Activated B cell treated with CpG ODN at 0.5 μM for 24 hours (primary cell): ENCODE measurements at places on chromosomes 1 and 21. TPM values are rescaled to one million over a fixed set of nuclear protein-coding genes. Genes with fewer than 3 reads are reported as not detected.

DNA sequence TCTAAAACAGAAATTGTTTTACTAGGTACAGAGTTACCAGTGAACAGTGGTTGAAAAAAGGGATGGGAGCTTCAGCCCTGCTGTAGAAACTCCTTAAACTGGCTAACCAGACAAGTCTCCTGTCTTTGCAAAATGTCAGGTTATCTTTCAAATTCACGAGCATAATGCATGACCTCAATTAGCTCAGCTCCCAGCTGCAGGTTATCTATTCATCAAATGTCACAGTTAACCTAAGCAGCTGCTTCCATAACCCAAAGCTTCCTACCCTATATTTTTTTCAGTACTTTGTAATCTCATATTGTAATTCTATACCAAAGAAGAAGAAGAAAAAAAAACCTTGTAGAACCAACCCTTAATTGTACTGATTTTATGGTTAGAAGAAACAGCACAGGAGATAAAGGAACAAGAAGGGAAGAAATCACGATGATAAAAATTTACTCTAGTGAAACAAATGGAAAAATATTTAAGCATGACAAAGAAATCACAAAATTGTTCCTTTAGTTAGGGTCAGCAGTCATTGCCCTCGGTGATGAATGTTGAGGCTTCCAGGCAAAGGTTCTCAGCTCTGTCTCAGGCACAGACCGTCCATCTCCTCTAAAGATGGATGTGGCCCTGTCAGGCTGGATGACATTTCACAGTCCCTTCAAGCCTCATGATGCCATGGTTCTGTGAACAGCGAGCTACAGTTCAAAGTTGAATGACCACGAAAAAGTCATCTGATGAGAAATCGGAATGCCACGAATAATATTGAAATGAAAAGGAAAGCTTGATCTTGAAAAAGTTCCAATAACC is 95.9 kb downstream of the PLD5 start:
- H3K27ac ChIP-seq: no peak overlapping the region
- H3K4me3 ChIP-seq: no peak overlapping the region
- DNase-seq: no peak
- H3K36me3 ChIP-seq: no peaks in the 10 kb centered on the region
- no peaks in the 10 kb centered on the region for H3K4me1 ChIP-seq

GRCh38 chr1:168365719-168366479 is 85.2 kb downstream of the TBX19 start:
- H3K27ac ChIP-seq: no peak overlapping the region
- DNase-seq: no peak
- H3K27me3 ChIP-seq: peaks cover 10% of the 10 kb centered on the region
- H3K4me3 ChIP-seq: no peak overlapping the region
- H3K4me1 ChIP-seq: no peaks in the 10 kb centered on the region
- H3K36me3 ChIP-seq: no peaks in the 10 kb centered on the region

GRCh38 chr21:28632755-28633408 is 359.8 kb downstream of the LTN1 start:
- no peak for DNase-seq
- H3K4me1 ChIP-seq: peaks cover 4% of the 10 kb centered on the region
- H3K4me3 ChIP-seq: no peak overlapping the region

DNA sequence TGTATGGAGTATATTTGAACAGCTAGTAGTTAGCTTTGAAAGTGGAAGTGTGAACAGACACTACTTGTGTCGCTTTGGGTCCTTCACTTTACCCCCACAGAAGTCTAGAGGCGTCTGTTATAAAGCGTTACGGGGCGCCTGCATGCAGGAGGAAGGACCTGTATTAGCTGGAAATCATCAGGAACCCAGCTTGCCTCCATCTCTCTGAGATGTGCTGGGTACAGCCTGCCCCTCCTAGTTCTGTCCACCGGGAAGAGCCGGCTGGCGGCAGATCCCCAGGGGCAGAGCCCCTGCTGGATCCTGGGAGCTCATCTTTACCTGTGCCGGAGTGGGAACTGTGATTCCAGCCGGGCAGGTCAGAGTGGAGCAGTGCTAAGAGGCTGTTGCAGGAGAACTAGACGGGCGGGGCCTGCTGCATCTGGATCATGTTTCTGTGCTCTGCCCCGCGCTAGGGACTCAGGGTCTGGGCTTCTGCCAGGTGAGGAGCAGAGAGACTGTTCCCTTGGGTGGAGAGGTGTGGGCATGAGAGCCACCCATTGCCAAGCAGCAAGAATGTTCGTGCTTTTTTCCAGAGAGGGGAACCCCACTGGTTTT is 22.3 kb upstream of the SPSB1 start:
- H3K4me1 ChIP-seq: peaks cover 3% of the 10 kb centered on the region
- no peak overlapping the region for H3K27ac ChIP-seq
- H3K27me3 ChIP-seq: no peaks in the 10 kb centered on the region
- DNase-seq: no peak
- H3K4me3 ChIP-seq: no peak overlapping the region

DNA sequence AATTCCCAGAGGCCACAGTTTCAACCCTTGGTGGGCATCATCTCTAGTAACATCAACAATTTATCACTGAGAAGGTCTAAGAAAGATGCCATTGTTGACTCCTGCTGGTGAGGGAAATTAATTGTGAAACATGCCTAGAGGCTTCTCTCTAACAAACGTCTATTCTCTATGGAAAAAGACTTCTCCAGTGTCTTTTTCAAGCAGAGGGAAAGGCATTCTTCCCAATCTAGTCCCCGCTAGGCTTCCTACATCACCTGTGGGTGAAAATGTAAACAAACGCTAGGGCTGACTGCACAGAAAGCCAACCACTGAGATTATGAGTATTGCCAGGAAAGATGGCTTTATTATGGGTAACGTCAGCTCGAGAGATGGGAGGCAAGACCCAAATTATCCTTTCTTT is 677.4 kb downstream of the NCAM2 start:
- DNase-seq: no peak
- H3K4me3 ChIP-seq: no peak overlapping the region
- no peaks in the 10 kb centered on the region for H3K27me3 ChIP-seq
- H3K4me1 ChIP-seq: no peaks in the 10 kb centered on the region
- H3K27ac ChIP-seq: no peak overlapping the region

- peak overlapping the region; percentile 88 for H3K4me3 ChIP-seq
- peaks cover 12% of the 10 kb centered on the region for H3K4me1 ChIP-seq
- no peak overlapping the region for H3K27ac ChIP-seq
These were observed 12.8 kb upstream of the ALX3 start for GRCh38 chr1:110083061-110083865.

DNA sequence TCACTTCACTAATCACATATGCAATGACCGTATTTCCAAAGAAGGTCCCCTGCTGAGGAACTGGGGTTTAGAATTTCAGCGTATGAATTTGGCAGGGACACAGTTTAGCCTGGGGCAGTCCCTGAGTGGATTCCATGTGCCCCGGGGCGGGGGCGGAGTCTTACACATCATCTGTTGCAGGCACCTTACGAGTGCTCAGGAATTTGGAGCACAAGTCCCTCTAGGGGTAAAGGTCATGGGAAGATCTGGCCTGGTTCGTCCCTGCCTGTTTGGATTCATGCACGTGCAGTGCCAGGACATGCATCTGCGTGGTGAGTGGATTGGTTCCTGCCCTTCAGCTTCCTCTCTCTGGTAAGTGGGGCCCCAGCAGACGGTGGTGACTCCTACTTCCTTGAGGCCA is 208.3 kb upstream of the C1orf174 start:
- no peaks in the 10 kb centered on the region for H3K36me3 ChIP-seq
- no peak overlapping the region for H3K27ac ChIP-seq
- no peaks in the 10 kb centered on the region for H3K4me1 ChIP-seq

DNA sequence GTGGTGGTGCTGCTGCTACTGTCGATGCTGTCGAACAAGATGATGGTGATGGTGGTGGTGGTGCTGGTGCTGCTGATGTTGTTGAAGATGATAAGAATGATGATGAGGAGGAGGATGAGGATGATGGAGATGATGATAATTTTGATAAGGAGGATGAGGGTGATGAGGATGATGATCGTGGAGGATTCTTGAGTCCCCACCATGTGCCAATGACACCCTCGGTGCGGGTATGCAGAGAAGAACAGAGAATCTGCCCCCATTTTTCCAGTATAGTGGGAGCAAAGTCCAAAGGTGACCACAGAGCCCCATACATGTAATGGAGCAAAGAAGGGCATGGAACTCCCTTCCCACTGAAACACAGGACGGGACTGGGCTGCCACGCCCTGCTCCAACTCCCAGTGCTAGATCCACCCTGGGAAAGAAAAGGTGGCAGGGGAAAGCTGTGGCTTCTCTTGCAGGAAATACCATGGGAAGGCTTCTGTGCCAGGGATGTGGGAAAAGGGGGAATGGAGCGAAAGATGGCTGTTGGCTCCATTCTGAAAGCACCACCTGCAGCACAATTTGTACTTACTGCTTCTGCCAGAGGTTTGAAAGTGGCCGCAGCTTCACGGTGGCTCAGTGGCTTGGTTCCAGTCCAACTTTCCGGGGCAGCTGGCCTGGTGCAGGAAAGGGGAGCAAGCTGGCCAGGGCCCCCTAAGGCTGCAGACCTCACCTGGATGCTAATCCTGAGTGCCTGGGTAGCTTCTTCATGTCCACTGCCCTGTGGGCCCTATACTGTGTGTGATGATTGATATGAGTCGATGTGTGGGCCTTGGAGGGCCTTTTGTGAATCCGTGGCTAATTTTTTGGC is 387.2 kb upstream of the VAMP3 start:
- DNase-seq: no peak
- no peaks in the 10 kb centered on the region for H3K4me1 ChIP-seq
- H3K27me3 ChIP-seq: no peaks in the 10 kb centered on the region
- H3K4me3 ChIP-seq: no peak overlapping the region
- no peaks in the 10 kb centered on the region for H3K36me3 ChIP-seq
- H3K27ac ChIP-seq: no peak overlapping the region

Gene PERM1
- not detected in 2 replicates for total RNA-seq

- H3K27me3 ChIP-seq: peaks cover 2% of the 10 kb centered on the region
- no peak for DNase-seq
- no peaks in the 10 kb centered on the region for H3K4me1 ChIP-seq
- no peaks in the 10 kb centered on the region for H3K36me3 ChIP-seq
- no peak overlapping the region for H3K27ac ChIP-seq
These were observed 436.8 kb downstream of the KIF26B start for GRCh38 chr1:245591346-245592188.

- H3K4me1 ChIP-seq: no peaks in the 10 kb centered on the region
- H3K27ac ChIP-seq: no peak overlapping the region
- DNase-seq: no peak
- H3K4me3 ChIP-seq: no peak overlapping the region
These were observed 83.2 kb upstream of the DNAH14 start for GRCh38 chr1:224846119-224846907.

DNA sequence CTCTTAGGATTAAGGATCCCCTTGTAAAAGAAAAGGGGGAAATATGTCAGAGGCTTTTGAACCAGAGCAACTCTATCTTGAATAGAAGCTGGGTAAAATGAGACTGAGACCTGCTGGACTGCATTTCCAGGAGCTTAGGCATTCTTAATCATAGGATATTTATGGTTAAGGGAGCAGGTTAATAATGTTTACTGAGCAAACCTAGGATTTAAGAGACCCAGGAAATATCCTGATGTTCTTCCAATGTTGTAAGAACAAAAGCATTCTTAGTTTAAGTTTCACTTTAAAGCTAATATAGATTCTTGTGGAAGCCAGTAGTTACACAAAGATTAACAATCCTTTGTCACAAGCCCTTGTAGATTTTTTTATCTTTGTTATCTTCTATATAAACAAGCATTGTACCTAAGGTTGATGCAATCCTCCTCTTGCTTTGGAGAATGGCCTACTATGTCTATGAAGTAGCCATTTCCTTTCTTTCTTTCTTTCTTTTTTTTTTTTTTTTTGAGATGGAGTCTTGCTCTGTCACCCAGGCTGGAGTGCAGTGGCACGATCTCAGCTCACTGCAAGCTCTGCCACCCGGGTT is 570.2 kb upstream of the BEND5 start:
- H3K36me3 ChIP-seq: no peaks in the 10 kb centered on the region
- H3K4me3 ChIP-seq: no peak overlapping the region
- no peaks in the 10 kb centered on the region for H3K4me1 ChIP-seq
- no peak overlapping the region for H3K27ac ChIP-seq
- DNase-seq: no peak

DNA sequence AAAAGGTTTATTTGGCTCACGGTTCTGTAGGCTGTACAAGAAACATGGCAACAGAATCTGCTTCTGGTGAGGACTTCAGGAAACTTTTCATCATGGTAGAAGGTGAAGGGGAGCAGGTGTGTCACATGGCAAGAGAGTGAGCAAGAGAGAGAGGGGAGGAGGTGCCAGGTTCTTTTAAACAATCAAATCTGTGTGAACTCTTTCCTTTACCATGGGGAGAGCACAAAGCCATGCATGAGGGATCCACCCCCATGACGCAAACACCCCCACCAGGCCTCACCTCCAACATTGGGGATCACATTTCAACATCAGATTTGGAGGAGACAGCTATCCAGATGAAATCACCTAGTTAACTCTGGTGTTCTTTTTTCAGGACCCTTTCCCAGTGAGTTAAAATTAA is 103.6 kb downstream of the GALNT2 start:
- peaks cover 79% of the 10 kb centered on the region for H3K4me1 ChIP-seq
- peak overlapping the region; percentile 90 for H3K27ac ChIP-seq
- H3K4me3 ChIP-seq: peak overlapping the region; percentile 70

Gene LIPI
- total RNA-seq: not detected in 2 replicates

Gene SPRR4
- not detected in 2 replicates for total RNA-seq

GRCh38 chr1:7928247-7928646 is 12.4 kb downstream of the TNFRSF9 start:
- H3K36me3 ChIP-seq: no peaks in the 10 kb centered on the region
- no peak overlapping the region for H3K27ac ChIP-seq
- peaks cover 9% of the 10 kb centered on the region for H3K4me1 ChIP-seq
- no peak for DNase-seq

- H3K4me1 ChIP-seq: no peaks in the 10 kb centered on the region
- H3K27ac ChIP-seq: no peak overlapping the region
- no peaks in the 10 kb centered on the region for H3K27me3 ChIP-seq
These were observed 89.6 kb downstream of the DISP1 start for GRCh38 chr1:222904451-222904850.

GRCh38 chr1:56068908-56069307 is 510.5 kb downstream of the PLPP3 start:
- no peaks in the 10 kb centered on the region for H3K36me3 ChIP-seq
- DNase-seq: no peak
- no peak overlapping the region for H3K27ac ChIP-seq
- H3K4me3 ChIP-seq: no peak overlapping the region
- no peaks in the 10 kb centered on the region for H3K4me1 ChIP-seq

GRCh38 chr1:215282557-215282956 is 200.0 kb downstream of the KCNK2 start:
- no peak overlapping the region for H3K27ac ChIP-seq
- H3K4me1 ChIP-seq: no peaks in the 10 kb centered on the region
- no peaks in the 10 kb centered on the region for H3K27me3 ChIP-seq
- H3K4me3 ChIP-seq: no peak overlapping the region
- DNase-seq: no peak
- H3K36me3 ChIP-seq: no peaks in the 10 kb centered on the region

- H3K27ac ChIP-seq: peak overlapping the region; percentile 98
- DNase-seq: no peak
- peak overlapping the region; percentile 80 for H3K4me3 ChIP-seq
- H3K4me1 ChIP-seq: peaks cover 85% of the 10 kb centered on the region
These were observed 11.6 kb downstream of the CD55 start for GRCh38 chr1:207333009-207333600.

Gene ASCL5
- total RNA-seq: not detected in 2 replicates
